ENCODE measurements at places on chromosomes 3 and 15. TPM values are rescaled to one million over a fixed set of nuclear protein-coding genes. Genes with fewer than 3 reads are reported as not detected.

Gene SATB1
- 87.9 TPM for total RNA-seq

Gene GOLGA8M
- total RNA-seq = 0.80 TPM

Gene FRMD4B
- 29.4 TPM for total RNA-seq

Gene OXTR
- total RNA-seq = 0.52 TPM

Gene AQP9
- total RNA-seq = 0.89 TPM

Gene ACTC1
- total RNA-seq = 1.3 TPM

Gene SMAD6
- total RNA-seq = 12.8 TPM

Gene TIPARP
- 28.6 TPM for total RNA-seq

Gene SPTSSB
- total RNA-seq = 0.66 TPM

Gene CCDC191
- total RNA-seq = 3.9 TPM

Gene ABI3BP
- total RNA-seq = 13.5 TPM

Gene CIB2
- 8.1 TPM for total RNA-seq

Gene LTK
- total RNA-seq = 13.3 TPM

Gene ATP13A5
- total RNA-seq = 0.35 TPM

Gene GATM
- total RNA-seq = 8.9 TPM

Gene ARNT2
- total RNA-seq = 2.8 TPM

Gene FRMD5
- 1.9 TPM for total RNA-seq

Gene GRAMD2A
- total RNA-seq = 8.0 TPM

Gene SEMA5B
- 0.89 TPM for total RNA-seq

Gene SYNM
- total RNA-seq = 777 TPM

Gene GCSAM
- 0.41 TPM for total RNA-seq

Gene GOLGA8T
- not detected for total RNA-seq

Gene GOLGA6D
- not detected for total RNA-seq

Gene TICRR
- total RNA-seq = 4.4 TPM

Gene GPX1
- 122 TPM for total RNA-seq

Gene LRRIQ4
- not detected for total RNA-seq

Gene TMEM207
- total RNA-seq = not detected

Gene CYP8B1
- not detected for total RNA-seq
